ENCODE measurements at places on chromosomes 12 and 14.
A peak's percentile ranks its signal among the peaks of the same experiment; 100 is the strongest.

DNA sequence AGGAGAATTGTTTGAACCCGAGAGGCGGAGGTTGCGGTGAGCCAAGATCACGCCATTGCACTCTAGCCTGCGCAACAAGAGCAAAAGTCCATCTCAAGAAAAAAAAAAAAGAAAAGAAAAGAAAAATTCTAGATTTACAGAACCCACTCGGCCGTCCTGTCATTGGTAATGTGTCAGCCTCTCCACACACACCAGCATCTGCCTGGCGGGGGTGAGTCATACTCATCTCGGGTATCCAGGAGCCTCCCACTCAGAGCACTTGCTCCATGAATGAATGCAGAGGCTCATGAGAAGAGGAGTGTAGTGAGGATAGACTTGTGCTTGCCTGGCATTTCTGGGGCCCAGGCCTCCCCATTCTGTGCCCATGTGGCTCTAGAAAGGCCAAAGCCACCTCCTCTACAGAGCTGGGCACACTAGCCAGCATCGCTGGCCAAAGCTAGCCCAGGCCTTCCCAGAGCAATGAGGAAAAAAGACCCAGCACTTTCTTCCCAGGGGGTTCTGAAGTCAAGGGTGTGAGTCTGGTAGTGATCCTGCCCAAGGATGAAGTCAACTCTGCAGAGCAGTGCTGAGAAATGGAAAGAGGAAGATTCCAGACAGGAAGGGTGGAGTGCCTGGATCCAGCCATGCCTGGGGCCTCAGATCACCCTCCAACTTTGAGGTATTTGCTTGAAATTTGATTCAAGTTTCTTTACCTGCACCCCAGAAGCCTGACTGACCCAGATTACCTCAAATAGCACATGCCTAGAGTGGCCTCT is 31.2 kb upstream of the KLC1 start:
- no peak for DNase-seq

GRCh38 chr14:98368916-98369315 is 903.1 kb downstream of the BCL11B start:
- DNase-seq: no peak

- DNase-seq: peak; percentile 43
Observed at GRCh38 chr14:73295198-73295796, 58.0 kb downstream of the PAPLN start.

- DNase-seq: no peak
Observed at GRCh38 chr14:46048127-46048526, 603.5 kb downstream of the RPL10L start.

DNA sequence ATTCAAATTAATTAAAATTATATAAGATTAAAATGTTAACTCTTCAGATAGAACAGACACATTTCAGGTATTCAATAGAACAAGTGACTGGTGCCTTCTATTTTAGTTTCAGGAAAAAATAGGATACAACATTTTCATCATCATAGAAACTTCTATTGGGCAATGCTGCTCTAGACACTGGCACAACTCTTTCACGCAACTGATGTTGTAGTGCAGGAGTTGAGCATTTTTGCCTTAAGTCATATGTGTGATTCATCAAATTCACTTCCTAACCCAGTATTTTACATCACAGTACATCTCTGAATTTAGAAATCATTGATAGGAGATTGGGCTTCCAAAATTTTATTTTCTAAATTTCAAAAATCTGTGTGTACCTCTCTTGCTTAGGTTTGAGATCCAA is 215.4 kb upstream of the DIO2 start:
- no peak for DNase-seq

DNA sequence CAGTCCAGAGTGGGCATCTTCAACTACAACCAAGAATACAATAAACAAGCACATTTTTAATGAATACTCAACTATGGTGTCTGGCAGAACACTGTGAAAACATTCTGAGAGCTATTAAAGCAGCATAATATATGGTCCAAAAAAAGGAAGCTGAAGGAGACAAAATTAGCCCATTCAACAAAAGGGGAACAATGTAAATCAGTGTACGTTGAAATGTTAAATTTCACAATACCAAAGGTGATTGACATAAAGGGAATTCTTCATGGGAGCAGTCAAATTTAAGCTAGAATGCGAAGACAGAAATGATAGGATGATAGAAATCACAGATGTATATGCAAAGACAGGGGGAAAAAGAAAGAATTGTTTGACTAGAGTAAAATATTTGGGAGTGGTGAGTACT is 41.3 kb upstream of the SYCP3 start:
- DNase-seq: no peak

GRCh38 chr12:131093971-131094830 is 140.5 kb downstream of the ADGRD1 start:
- DNase-seq: no peak

- no peak for DNase-seq
Observed at GRCh38 chr14:79825046-79825521, 386.2 kb downstream of the DIO2 start.

- DNase-seq: no peak
Observed at GRCh38 chr12:93184672-93185368, 192.9 kb upstream of the NUDT4 start.

DNA sequence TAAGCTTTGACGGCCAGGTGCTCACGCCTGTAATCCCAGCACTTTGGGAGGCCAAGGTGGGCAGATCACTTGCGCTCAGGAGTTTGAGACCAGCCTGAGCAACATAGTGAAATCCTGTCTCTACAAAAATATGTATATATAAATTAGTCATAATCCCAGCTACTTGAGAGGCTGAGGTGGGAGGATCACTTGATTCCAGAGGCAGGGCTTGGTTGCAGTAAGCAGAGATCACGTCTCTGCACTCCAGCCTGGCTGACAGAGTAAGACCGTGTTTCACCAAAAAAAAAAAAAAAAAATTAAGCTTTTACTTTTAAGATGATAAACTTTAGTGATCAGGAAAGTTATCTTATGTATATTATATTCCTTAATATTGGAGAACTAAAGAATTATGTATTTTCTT is 18.0 kb upstream of the SNAPC1 start:
- no peak for DNase-seq

GRCh38 chr14:77407158-77407557 is 16.2 kb downstream of the NOXRED1 start:
- DNase-seq: no peak

DNA sequence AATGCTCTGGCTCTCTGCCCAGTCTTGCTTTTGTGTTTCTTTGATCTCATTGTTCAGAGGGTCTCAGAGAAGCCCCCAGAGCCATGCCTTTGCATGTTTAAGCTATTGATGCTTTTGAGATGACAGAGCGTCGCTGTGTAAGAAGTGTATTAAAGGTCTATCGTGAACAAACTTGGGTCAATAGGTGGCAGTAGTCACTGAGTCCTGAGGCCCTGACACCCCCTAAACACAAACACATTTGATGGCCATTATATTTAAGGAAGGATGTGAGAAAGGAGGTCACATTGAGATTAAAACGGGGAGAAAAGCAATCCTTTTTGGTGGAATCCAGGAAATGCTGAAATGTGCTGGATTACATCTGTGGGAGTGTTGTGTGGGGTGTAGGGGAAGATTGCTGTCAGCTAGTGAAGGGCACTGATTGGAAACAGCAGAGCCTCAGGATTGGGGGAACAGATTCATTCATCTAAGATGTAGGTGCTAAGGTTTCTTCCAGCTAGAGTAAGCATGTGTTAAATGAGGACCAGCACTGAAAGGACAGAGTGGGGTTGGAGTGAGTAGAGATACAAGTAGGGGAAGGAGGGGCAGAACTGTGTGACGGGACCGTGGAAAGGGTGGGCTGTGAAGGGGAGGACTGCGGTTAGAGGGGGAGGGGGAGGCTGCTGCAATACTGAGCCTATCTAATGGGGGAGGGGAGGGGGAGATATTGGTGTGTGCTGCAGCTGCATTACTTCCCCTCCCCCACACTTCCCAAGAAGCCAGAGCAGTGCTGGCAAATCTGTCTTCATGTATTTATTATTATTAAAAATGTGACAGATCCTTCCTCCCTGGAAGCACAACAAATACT is 12.7 kb downstream of the NGDN start:
- no peak for DNase-seq

DNA sequence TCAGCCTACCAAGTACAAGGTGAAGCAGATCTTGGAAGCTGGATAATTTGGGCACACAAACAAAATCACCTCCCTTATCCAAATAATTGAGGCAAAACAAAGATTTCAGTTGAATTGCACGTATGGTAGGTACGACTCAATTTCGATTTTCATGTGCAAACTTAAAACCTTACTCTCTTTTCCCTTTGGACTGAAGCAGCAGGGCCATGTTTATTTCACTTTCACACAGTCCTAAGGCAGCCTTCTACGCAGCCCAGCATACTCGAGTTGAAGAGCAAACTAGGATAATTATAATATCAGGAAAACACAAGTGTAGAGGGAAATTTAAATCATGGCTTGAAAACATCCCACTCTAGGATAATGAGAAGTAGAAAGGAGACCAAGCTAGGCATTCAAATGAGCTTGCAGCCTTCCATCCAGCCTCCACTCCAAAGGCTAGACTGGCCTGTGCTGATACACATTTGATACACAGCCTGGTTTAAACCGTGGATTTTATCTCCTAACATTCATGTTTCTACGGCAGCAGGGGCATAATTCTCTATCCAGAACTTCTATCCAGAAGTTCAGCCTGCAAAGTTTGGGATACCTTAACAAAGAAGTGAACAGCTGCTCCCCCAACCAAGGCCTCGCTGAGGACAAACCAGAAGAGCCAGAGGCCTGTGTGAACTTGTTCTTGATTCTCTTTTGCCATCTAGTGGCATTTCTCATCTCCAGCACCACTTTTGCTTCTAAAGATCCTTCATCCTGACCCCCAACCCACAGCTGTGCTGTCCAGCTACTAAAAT is 2.4 kb upstream of the RNASE7 start:
- peak; percentile 44 for DNase-seq

GRCh38 chr12:107605293-107605692 is 80.3 kb upstream of the PWP1 start:
- no peak for DNase-seq

DNA sequence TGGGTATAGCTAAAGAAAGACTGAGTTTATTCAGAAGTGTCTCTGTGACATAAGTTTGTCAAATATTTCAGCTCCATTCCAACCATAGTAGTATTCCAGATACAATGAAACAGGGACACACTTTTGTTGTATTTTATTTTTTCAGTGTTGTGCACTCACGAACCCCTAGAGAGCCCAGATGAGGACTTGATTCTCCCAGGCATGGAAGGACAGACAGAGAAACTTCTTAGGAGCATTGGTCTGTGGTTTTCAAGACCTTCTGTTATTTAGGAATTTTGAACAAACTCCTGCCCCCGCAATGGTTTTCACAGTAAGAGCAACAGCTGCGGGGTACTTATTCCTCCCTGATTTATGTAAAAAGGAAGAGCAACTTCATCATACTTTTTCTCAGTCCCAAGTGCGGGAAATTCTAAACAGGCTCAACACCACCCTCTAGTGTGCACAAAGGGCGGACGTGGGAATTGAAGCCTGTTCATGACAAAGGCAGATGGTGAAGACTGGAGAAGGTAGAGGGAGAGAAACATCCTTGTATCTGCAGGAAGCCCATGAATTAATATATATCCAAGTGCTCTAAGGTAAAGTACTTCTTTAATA is 147.6 kb downstream of the PAH start:
- DNase-seq: peak; percentile 55

- DNase-seq: peak; percentile 23
Observed at GRCh38 chr12:102816816-102817434, 100.1 kb downstream of the PAH start.

GRCh38 chr12:59401862-59402261 is 194.0 kb upstream of the SLC16A7 start:
- DNase-seq: no peak

- DNase-seq: no peak
Observed at GRCh38 chr12:25825446-25825845, 133.0 kb upstream of the RASSF8 start.

- no peak for DNase-seq
Observed at GRCh38 chr12:3732901-3733300, 20.0 kb downstream of the CRACR2A start.

DNA sequence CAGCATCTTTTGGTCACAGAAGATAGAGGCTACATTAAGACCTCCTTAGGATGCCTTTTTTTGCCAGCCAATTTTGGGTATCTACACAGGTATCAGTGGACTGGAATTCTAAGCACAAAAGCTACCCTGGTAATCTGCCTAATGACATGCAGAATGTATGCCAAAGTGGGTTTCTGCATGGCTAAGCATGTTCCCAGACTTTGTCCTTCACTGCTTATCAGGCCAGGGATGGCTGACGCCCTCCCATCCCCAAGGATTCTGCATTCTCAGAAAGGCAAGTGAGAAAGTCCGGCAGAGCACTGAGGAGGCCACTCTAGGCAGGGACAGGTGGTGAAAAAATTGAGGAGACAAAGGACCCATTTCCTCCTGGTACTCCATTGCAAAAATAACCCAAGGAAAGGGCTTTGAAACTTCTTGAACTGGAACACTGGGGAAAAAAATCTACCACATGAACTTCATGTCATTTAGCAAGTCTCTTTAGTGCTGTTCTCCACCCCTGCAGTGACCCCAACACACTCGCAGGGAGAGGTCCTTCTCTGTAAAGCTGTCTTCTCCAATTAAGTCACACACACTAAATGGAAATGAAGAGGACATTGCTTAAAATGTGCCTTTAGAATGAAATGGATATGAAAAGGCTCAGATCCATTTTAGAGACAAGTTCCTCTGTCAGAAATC is 91.7 kb upstream of the MAX start:
- no peak for DNase-seq

DNA sequence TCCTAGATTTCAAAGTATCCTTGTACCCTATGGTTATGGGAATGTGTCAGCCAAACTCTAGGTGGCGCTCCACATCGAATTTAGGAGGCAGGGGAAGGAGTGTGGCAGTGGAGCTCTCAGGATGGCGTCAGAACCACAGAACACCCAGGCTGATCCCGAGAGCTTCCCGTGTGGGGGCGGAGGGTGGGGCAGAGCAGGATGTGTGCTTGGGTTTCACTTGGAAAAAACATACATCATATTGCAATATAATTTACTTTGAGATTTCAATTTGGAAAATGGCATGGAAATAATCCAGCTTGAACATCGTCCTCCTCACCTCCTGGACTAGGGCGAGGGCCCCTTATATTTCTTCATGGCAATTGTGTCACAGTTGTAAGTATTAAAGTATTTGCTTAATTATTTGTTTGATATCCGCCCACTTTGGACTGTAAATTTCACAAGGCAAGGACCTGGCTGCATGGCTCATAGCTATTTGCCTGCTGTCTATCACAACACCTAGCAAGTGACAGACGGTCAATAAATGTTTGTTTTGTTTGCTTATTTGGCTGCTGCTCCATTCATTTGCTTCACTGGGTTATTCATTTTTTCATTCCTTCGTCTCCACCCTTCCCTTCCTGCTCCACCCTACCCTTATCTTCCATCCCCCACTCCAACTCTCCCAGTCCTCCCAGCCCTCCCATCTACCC is 221.5 kb upstream of the HMGA2 start:
- peak; percentile 44 for DNase-seq
